ENCODE measurements at places on chromosomes 4 and X.

DNA sequence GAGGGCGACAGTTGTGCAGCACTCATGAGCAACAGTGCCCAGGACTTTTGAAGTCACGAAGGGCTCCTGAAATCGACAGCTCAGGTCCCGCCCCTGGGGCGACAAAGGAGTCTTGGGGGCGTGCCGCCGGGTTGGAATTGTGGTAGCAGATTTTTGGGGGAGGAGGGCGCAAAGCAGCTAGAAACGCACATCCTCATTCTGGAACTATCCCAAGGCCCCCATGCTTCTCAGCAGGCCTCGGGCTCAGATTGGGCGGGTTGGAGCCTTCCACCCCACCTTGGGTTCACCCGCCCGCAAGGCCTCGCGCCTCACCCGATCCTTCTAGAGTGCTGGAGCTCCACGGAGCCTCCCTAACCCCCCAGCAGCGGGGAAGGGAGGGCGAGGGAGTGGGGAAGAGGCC, 85.5 kb downstream of the HPRT1 start:
- no peak for DNase-seq

DNA sequence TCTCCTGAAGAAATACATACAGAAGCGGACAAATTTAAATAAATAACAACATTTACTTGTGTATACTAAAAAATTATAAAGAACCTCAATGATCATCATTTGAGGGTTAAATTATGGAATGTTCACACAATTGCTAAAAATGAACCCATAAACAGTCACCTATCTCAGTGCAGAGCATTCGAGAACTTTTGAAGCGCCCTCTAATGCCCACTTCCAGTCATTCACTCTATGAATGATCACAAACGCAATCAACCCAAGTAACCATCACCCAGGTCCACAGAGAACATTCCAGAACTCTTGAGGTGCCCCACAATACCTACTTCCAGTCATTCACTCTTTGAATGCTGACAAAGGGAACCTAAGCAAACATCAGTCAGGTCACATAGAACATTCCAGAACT, 103.5 kb upstream of the PLAC1 start:
- no peak for DNase-seq

GRCh38 chr4:111639876-111640275, 505.4 kb upstream of the FAM241A start:
- no peak for DNase-seq

DNA sequence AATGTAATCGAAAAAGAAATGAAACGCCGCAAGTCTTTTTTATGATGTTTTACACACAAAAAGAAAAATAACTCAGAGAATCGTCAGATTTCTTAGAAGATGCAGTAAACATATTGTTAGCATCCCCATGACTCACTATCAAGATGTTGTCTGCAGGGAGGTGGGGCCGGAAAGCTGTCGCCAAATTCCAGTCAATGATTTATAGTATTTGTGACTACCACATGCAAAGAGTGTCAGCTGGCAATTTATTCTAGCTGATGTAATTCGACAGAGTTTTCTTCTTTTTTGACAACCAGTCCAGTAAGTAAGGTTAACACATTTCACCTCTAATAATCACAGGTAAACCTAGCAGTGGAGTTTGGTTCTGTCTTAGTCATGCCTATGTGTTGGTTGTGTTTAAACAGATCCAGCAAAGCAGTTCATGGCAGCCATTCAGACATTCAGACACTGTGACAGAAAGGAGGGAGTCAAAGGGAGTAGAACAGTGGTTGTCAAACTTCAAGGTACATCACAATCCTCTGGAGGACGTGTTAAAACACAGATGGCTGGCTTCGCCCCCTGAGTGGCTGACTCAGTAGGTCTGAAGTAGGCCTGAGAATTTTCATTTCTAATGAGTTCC, 19.8 kb upstream of the PPP1R2C start:
- DNase-seq: no peak

DNA sequence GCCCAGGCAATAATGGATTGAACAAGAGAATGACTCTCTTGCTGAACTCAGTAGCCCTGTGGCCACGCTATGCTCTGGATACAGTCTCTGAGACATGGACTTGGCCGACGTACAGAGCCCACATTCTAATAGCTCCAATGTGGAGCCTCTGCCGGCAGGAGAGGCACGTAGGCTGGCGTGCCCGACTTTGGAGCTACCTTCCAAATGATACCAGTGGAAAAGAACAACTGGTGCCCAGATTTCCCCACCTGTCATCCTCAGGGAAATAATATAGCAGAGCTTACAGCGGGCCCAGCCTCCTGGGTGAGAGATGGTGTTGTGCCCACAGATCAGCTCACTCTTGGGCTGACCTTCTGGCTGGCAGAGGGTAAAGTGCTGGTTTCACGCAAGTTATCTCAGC, 10.6 kb downstream of the NDP start:
- DNase-seq: no peak

- DNase-seq: no peak
These were observed 76.7 kb downstream of the SLC4A4 start for GRCh38 chr4:71415491-71415890.

DNA sequence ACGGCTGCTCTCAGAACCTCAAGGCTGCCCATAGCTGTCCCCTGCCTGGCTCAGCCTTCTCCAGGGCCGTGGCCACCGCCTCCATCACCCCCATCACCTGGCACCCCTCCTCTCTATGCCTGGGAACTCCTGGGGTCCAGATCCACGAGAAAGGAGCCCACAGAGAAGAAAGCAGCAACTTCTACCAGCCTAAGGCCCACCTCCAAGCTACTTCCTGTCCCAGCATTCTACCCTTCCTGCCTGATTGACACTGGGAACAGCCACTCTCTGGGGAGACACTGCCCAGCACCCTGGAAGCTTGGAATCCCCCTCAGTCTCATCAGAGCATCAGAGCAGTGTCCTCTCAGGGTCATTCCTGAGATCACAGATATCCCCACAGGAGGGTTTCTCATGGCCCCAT, 36.9 kb upstream of the PROM1 start:
- DNase-seq: no peak

- DNase-seq: peak; percentile 61
These were observed 13.7 kb downstream of the RASSF6 start for GRCh38 chr4:73606465-73606974.

DNA sequence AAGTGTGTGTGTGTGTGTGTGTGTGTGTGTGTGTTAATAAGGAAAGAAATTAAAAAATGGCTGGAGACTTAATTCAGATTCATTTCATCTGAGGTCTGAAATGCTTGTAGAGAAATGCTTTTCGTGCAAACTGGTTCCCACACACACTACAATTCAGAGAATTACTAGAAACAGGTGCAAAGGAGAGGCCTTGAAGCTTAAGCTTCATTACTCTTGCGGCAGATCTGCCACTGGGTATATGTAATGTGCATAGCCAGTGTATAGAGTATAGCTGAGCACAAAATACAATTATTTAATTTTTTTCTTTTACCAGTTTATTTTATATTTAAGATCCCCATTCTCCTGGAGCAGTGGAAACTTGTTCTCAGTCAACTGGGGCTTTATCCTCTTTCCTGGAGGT, 31.8 kb upstream of the MAGEB10 start:
- no peak for DNase-seq

DNA sequence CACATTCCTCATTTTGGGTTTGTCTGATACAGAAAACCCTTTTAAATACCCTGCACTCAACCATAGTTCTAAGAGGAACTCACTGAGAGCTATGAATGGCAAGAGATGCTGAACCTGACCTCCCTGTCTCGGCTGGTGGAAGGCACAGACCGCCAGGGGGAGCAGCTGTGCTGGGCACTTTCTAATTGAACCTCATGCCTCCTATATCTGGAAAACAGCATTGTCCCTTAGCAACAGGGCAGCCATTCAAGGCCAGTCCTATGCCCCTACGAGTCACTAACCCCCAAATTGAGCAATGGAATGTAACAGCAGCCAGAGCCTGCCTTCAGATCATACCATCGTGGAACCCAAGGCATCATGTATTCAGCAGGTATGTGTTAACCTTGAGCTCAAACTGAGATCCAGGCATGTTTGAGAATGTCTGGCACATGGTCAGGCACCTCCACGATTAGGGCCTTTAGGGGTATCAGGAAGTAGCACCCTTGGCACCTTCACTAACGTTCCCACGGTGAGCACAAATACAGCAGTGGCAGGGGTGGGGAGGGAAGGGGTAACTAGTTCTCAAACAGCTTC, 5.1 kb downstream of the USP27X start:
- peak; percentile 19 for DNase-seq

DNA sequence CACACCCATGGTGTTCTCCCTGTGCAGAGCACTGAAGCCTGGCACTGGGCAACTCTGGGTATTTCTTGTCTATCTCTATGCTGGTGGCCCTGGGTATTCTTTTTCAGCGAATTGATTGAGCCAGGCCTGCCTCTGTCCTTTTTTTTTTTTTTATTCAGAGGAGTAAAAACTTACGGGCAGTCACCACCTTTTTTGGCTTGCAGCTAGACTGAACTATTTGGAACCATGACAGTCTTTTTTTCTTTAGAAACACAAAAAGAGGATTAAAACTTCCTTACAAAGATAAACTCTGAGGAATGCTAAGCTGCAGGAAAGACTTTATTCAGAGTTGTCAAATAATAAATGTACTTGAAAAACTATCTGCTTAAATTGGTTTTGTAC, 119.2 kb upstream of the STIM2 start:
- DNase-seq: no peak

- no peak for DNase-seq
These were observed 154.7 kb downstream of the RAB28 start for GRCh38 chr4:13329340-13329850.

- DNase-seq: no peak
These were observed 1646.4 kb upstream of the ADGRL3 start for GRCh38 chr4:59553721-59554091.

- no peak for DNase-seq
These were observed 101.4 kb upstream of the LINC00632 start for GRCh38 chrX:140608111-140608510.

GRCh38 chr4:620851-621261, 4.5 kb upstream of the PDE6B start:
- no peak for DNase-seq

- DNase-seq: peak; percentile 8
These were observed 95.3 kb downstream of the ZAR1 start for GRCh38 chr4:48585401-48585800.

- no peak for DNase-seq
These were observed 164.1 kb upstream of the CTSO start for GRCh38 chr4:156117743-156118142.

- no peak for DNase-seq
These were observed 690.2 kb downstream of the FAT4 start for GRCh38 chr4:126004941-126005340.

GRCh38 chr4:113344100-113344499, 294.6 kb downstream of the ANK2 start:
- no peak for DNase-seq

- DNase-seq: no peak
These were observed 524.9 kb upstream of the HTR2C start for GRCh38 chrX:114058988-114059418.

DNA sequence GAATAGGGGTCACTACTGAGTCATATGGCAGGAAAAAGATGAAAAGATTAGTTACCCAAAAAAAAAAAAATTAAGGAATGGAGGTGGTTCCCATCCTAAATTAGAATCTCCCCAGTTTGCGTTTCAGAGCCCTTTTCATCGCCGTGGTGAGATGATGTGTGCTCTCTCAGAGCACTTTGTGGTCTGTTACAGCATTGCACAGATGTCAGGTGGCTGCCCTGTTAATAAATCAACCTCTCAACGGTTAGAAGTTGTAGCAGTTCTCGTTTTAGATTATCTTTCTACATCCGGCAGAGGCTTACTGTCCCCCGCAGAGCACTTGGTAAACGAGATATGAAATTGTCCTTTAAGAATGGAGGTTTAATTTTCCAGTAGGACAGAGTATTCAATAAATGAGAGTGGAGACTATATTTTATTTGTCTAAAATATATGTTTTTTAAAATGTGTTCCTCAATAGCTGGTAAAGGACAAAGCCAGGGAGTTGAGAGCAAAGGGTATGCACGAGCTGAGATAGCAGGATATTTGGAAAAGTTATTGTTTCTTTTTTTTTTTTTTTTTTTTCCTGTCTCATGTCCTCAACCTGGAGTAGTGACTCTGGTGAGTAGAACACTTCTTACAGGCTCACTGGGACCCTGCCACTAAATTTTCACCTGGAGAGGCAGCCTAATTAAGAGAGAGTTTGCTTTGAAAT, 26.9 kb downstream of the AFF1 start:
- DNase-seq: no peak

DNA sequence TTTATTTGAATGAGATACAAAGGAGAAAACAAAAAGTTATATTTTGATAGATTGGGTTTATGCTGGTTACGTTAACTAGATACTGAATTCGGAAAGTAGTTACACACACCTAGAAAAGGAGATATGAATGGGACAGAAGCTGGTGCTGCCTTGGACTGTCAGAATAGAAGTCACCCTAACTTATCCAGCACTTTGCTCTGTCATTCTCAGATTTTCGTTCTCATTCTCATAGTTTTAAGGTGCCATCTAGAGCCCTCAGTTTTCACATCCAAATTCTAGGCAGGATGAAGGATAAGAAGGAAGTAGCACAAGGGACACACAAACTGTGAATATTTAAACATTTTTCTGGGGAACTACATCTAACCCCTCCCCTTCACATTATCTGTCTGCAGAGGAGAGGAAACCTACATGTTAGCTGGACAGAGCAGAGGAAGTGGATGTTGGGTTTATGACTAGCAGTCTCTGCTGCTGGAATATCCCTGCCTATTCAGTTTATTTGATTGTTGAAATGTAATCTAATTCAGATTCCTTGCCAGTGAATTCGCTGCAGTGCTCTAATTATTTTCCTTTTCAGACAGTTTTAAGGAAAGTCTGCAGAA, 521.9 kb downstream of the FAT4 start:
- DNase-seq: no peak

- no peak for DNase-seq
These were observed 142.6 kb upstream of the LEF1 start for GRCh38 chr4:108311313-108311712.

All from NCI-H774 (cell line).